ENCODE measurements at places on chromosomes 16 and 17. TPM values are rescaled to one million over a fixed set of nuclear protein-coding genes. Genes with fewer than 3 reads are reported as not detected.

TMEM98 gene
- 145 TPM for total RNA-seq

TAT gene
- total RNA-seq, result not detected

EVI2B gene
- total RNA-seq, result 0.52 TPM

CD300LB gene
- not detected for total RNA-seq

ADAM11 gene
- 0.64 TPM for total RNA-seq

OR1E2 gene
- total RNA-seq, result not detected

SCO1 gene
- total RNA-seq, result 19.3 TPM

WDR90 gene
- 7.1 TPM for total RNA-seq

SLC5A10 gene
- total RNA-seq, result not detected

ELOB gene
- total RNA-seq, result 841 TPM

OMG gene
- total RNA-seq, result not detected

GDPD1 gene
- 0.72 TPM for total RNA-seq

LITAFD gene
- total RNA-seq, result not detected

NDRG4 gene
- 28.7 TPM for total RNA-seq

PRR35 gene
- total RNA-seq, result not detected

SOST gene
- total RNA-seq, result not detected

TMEM235 gene
- total RNA-seq, result not detected
